Uterine smooth muscle cell (primary cell): ENCODE measurements at places on chromosomes 13 and 19. TPM values are rescaled to one million over a fixed set of nuclear protein-coding genes. Genes with fewer than 3 reads are reported as not detected.

SAFB2 gene
- total RNA-seq, result 42.1 and 46.5 TPM in 2 replicates

KIR2DL4 gene
- not detected in 2 replicates for total RNA-seq

TLE6 gene
- total RNA-seq, result 0.12 and 0.33 TPM in 2 replicates

FCGBP gene
- total RNA-seq, result 0.11 and 2.1 TPM in 2 replicates

OVOL3 gene
- total RNA-seq, result not detected in 2 replicates

UBE2L5 gene
- total RNA-seq, result not detected in 2 replicates

GPR18 gene
- total RNA-seq, result not detected in 2 replicates

KLF1 gene
- total RNA-seq, result not detected in 2 replicates

ZIC2 gene
- total RNA-seq, result not detected in 2 replicates

ZNF600 gene
- 3.9 and 4.0 TPM in 2 replicates for total RNA-seq

OSCAR gene
- total RNA-seq, result 0.22 and 0.50 TPM in 2 replicates

DAPK3 gene
- 133 and 147 TPM in 2 replicates for total RNA-seq

ZNF616 gene
- total RNA-seq, result 9.1 and 11.4 TPM in 2 replicates

PLIN5 gene
- total RNA-seq, result not detected in 2 replicates

TUBB4A gene
- not detected in 2 replicates for total RNA-seq

IRS2 gene
- 5.9 and 13.5 TPM in 2 replicates for total RNA-seq

GPATCH1 gene
- total RNA-seq, result 7.1 and 7.7 TPM in 2 replicates

ZNF667 gene
- 1.8 and 5.5 TPM in 2 replicates for total RNA-seq

TUBA3C gene
- not detected in 2 replicates for total RNA-seq

MYO16 gene
- total RNA-seq, result under 0.01 TPM in 1 of 2 replicates, not detected in the other

CDX2 gene
- not detected in 2 replicates for total RNA-seq
